DMS79 (cell line): ENCODE measurements at places on chromosomes 7 and 10.

GRCh38 chr7:37943905-37944736 lies 23.7 kb downstream of the EPDR1 start:
- no peak for DNase-seq

- no peak for DNase-seq
These were observed 185.9 kb downstream of the RAB11FIP2 start for GRCh38 chr10:117860823-117861222.

DNA sequence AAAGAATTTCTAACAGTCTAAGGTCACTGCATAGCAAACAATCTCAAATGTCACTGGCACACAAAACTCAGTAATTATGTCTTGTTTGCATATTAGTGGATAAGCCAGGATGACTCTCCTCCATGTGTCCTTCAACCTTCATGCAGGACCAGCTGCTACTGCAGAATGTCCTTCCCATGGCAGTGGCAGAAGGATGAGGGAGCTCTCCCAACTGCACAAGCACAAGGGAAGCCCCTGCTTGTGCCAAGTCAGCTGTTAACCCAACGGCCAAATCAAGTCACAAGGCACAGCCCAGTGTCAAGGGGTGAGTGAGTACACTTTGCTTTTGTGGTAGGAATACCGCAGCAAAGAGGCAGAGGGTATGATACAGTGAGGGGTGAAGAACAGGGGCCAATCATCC lies 59.3 kb upstream of the VWC2 start:
- DNase-seq = no peak

GRCh38 chr7:22698767-22699166 lies 28.2 kb upstream of the IL6 start:
- DNase-seq = no peak

DNA sequence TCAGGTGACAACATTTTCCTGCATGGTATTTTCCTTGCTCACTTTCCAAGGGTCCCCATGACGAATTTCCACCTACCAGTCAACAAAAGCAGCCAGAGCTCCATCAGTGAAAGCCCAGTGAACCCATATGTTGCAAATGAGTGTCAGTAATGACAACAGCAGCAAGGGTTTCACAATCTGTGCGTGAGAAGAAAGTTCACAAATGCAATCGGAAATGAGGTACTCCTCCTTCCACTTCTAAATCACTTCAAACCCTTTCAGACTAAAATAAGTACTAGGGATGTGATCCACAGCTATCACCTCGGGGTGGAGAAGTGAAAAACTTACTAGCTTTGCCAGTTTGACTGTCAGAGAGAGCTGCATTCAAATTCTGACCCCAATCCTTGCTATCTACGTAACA lies 55.6 kb upstream of the BET1 start:
- DNase-seq = no peak

- DNase-seq = no peak
These were observed 112.8 kb downstream of the PRLHR start for GRCh38 chr10:118482393-118483331.

DNA sequence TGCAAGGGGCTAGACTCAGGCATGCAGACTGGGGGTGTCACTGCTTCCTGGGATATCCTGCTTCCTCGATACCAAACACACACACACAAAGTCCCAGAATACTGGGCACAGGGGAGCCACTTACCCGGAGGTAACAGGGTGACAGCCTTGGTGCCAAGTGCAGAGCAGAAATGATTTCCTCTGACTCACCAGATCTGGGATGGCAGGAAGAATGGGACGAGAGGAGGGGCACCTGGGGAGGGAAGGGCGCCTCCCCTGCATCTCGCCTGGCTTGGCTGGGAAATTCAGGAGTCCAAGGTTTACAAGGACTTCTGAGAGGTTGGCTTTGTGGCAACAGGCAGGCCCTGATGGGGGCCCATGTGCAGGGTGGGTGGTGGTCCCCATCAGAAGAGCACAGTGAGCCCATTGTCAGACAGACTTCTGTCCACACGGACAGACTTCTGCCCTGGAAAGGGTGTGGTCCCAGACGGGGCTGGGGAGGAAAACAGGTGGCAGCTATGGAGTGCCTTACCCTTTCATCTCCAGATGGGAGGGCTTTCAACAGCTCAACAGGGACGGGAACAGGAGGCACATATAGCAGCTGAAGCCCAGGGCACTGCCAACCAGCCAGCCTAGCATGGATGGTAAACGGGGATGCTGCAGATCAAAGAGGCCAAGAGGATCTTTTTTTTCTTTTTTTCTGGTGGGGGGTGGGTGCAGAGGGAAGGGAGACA lies 9.7 kb upstream of the CCL24 start:
- DNase-seq = no peak

DNA sequence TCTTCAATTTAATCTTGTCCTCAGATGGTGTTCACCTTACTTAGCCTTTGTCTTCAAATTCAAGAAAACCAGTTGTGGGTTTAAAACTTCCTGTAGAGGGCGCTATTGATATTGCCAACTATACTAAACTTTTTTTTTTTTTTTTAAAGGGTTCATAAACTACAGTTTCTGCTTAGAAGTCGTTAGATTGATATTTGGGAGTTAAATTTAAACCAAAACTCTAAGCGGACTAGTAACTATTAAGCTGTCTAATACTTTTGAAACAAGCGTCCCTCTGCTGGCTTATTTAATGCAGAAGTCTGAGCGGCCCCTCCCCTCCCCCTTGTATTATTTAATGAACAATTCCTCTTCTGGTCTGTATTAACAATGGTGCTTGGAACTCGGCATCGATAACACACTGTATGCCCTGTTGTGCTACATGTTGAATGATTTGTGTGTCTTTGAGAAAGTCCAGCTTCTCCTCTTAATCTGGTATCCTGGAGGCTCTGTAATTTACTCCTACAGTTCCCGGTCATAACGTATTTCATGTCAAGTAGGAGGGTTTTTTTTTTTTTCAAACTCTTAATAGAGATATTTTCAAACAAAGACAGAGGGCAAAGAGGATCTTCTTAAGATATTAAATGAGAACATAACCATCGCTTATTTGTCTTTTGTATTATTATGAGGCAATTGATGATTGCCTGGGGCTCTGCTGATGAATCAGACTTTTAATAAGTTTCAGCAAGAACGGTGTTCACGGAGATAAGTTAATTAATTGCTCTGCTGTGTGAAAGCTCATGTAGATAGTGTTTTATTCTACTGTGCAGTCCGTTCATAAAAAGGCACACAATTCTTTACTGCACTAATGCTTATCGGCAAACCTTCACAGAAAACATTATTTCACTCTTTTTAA lies 22.6 kb upstream of the CREB5 start:
- no peak for DNase-seq

DNA sequence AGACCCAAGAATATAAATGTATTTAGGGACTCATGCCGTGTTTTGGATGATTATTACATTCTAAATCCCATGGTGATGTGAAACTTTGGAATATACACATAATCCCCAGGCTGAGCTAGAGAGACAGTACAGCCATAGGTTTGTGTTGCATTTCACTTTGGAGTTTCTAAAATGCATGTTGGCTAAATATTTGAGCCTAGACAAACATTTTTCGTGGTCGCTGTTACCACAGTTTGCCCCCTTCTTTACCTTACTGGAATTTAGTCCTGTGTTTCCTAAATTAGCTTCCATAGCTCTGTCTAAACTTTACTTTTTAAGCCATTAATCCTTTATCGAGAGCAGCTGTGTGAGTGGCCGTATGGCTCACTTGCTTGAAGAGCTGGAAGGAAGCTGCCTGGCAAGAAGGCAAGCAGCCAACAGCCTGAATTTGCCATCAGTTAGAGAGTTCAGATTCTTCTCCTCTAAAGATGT lies 192.0 kb downstream of the BICC1 start:
- DNase-seq = no peak

GRCh38 chr7:22559829-22560489 lies 60.0 kb upstream of the STEAP1B start:
- DNase-seq = no peak

DNA sequence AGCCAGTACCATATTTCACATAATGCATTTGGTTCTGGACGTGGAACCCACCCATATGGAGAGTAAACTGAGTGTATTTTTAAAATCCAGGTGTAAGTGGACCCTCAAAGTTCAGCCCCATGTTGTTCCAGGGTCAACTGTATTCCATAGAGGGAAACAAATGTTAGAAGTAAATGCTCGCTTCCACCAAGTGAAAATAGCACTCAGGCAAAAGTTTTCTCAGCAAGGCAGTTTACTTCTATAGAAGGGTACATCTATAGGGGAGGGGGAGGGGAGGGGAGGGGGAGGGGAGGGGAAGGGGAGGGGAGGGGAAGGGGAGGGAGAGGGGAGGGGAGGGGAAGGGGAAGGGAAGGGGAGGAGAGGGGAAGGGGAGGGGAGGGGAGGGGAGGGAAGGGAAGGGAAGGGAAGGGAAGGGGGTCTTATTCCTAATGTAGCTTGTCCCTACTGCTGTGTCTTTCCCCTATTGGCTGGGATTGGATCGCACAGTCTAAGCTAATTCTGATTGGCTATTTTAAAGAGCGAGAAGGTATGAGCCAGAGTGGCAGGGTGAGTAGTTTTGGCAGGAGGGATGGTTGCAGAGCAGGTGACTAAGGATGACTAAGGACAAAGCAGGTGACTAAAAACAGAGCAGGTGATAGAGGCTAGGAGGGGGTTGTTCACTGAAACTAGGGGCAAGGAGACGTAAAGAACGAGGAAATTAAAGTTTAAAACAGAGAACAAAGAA lies 29.1 kb downstream of the GARIN1A start:
- DNase-seq = no peak

DNA sequence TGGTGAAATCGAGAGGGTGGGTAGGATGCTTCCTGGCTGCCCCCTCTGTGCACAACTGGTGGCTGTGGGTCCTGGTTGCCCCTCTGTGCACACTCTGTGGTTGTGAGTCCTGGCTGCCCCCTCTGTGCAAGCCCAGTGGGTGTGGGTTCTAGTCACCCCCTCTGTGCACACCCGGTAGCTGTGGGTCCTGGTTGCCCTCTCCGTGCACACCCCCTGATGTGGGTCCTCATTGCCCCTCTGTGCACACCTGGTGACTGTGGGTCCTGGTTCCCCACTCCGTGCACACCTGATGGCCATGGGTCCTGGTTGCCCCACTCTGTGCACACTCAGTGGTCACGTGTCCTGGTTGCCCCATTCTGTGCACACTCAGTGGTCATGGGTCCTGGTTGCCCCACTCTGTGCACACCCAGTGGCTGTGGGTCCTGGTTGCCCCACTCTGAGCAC lies 20.3 kb upstream of the RET start:
- DNase-seq = no peak

DNA sequence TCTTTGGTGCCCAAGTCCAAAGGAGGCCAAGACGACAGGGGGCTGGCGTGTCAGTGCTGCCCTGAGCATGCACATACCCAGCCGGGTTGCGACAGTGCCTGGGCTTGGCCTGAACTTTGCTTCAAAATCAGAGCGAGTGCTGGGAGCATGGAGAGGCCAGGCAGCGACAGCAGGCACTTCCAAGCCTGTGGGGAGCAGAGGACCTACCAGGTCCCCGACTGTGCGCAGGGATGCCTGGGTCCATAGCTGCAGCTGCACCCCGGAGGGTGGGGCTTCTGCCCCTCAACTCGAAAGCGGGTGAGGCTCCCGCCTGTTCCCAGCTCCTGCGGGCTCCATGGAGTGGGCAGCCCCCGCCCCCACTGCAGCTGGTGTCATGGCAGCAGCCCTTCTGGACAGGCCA lies 79.1 kb downstream of the HDAC9 start:
- DNase-seq = no peak

GRCh38 chr10:103915796-103916195 lies 2.2 kb downstream of the STN1 start:
- DNase-seq = no peak

DNA sequence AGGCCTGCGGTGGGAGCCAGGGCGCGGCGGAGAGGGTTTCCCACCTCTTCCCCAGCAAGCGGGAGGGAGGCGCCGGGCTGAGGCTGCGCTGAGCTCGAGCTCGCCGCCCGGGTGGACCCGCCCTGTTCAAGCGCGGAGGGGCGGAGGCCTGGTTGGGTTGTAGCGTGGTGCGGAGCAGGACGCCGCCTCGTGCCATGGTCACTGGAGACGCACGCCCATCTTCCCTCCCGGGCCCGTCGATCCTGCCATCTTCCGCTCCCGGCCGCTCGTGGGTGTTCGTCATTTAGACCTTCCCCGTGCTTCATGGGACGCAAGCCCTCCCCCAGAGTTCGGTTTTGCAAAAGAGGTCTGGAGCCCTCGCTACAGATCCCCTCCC lies 9.3 kb upstream of the EN2 start:
- no peak for DNase-seq

DNA sequence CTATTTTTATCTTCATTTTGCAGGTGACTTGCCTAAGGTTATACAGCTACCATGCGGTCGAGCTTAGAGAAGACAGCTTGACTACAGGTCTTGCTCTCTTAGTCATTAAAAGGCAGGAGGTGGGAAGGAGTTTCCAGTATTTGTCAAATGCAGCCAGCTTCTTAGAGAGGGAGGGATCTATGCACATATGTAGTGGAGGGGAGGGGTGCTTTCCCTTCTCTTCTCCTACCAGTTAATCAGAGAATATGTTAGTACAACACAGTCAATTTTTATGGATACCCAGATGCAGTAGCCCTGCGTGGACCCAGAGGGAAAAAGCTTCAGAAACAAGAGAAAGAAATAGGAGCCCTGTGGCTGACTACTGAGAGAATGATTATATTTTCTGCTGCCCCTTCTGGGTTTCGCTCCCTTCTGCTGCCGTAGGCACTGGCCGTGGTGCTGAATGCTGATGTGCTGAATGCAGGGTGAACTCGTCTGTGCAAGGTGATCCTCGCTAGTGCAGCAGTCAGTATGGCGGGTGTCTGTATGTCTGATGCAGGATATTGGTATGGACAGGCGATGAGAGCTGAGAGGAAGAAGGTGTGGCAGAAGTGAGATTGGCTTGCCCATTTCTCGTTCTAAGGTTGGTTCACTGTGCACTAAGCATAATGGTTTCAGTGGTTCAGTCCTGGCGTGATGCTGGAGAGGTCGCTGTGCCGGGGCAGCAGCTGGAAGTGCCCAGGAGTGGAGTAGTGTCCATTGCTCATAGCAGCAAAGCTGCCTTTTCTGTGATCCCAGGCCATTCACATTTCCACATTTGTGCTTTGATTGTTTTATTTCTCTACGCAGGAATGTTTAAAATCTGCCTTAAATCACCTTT lies 189.2 kb upstream of the PODXL start:
- no peak for DNase-seq
